ENCODE measurements at places on chromosomes 12 and 14.

DNA sequence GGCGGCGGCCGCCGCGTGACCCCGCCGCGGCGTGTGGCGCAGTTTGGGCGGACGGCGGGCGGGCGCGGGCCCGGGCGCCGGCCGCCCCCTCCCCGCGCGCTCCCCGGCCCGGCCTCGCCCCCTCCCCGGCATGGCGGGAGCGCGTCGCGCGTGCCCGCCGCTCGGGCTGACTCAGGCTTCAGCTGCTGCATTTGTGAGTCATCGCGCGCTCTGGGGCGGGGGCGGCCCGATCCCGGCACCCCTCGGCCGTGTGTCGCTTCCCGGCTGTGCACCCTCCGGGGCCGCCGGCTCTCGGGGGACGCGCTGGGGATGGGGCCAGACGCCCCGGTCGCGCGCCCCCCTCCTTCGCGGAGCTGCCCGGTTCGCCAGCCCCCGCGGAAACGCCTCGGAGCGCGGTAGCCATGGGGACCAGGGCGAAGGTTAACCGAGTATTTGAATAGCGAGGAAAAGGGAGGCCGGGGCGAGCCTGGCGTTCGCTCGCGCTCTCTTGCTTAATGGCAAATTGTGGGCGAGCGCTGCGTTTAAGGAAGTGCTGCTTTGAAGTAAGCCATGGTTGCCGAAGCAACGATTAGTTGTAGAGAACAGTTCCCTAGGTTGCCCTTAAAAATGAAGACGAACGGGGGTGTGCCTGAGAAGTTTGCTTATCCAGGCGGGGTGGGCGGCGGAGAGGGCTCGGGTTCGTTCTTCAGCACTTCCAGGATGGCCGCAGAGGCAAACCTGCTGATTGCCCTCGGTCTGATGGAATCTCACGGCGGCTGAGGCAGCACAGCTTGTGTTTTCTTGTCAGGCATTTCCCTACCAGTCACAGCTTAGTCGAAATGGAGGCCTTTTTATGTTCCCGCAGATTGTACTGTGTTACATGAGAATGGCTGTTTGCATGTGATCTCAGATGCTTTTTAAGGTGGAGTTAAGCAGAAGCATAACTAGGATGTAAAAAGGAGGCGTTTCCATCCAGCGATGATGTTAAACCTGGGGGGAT, 896 bp downstream of the EIF5 start:
- peak; percentile 68 for DNase-seq
- peaks cover 32% of the 10 kb centered on the region for H3K4me1 ChIP-seq
- peak overlapping the region; percentile 95 for H3K4me3 ChIP-seq
- peaks cover 49% of the 10 kb centered on the region for H3K36me3 ChIP-seq
- peak overlapping the region; percentile 99 for H3K27ac ChIP-seq
- no peaks in the 10 kb centered on the region for H3K27me3 ChIP-seq

- DNase-seq, result no peak
- H3K4me1 ChIP-seq, result peaks cover 53% of the 10 kb centered on the region
- H3K36me3 ChIP-seq, result no peaks in the 10 kb centered on the region
- no peaks in the 10 kb centered on the region for H3K27me3 ChIP-seq
- no peak overlapping the region for H3K4me3 ChIP-seq
Observed at GRCh38 chr14:55589171-55589570, 9.2 kb downstream of the KTN1 start.

GRCh38 chr14:99821519-99822508, 28.6 kb downstream of the EML1 start:
- peaks cover 10% of the 10 kb centered on the region for H3K36me3 ChIP-seq
- DNase-seq, result no peak
- H3K27me3 ChIP-seq, result no peaks in the 10 kb centered on the region
- H3K27ac ChIP-seq, result no peak overlapping the region
- no peak overlapping the region for H3K4me3 ChIP-seq

DNA sequence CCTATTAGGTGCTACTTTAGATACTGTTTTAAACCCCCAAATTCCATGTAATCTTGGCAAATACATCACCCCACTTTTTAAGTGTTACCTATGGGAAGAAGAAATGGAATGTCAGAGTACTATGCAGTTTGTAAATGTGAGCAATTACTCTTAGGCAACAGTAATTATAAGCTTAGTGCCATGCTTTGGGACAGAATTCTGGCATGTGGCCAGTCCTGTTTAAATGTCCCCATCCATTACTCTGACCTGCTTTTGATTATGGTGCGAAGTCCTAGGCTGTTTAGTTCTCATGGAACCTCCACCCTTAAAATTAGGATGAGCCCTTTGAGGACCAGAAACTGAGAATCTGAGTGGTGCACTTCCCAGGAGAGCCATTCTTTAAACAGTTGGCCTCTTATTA, 321.4 kb upstream of the RGS6 start:
- H3K36me3 ChIP-seq, result no peaks in the 10 kb centered on the region
- DNase-seq, result no peak
- H3K27me3 ChIP-seq, result no peaks in the 10 kb centered on the region
- no peaks in the 10 kb centered on the region for H3K4me1 ChIP-seq
- H3K27ac ChIP-seq, result no peak overlapping the region

DNA sequence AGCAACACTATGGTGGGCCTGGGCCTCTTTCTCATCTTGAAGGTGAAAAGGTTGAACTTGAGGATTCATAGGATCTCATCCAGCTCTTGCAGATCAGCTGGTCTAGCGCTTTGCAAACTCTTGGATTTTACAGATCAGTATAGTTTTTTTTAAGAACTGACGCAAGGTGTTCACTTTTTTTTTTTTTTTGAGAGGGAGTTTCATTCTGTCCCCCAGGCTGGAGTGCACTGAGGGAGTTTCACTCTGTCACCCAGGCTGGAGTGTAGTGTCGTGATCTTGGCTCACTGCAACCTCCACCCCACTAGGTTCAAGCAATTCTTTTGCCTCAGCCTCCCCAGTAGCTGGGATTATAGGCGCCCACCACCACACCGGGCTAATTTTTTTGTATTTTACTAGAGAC, 20.4 kb upstream of the LGMN start:
- H3K27me3 ChIP-seq, result no peaks in the 10 kb centered on the region
- no peak for DNase-seq
- H3K4me3 ChIP-seq, result no peak overlapping the region
- no peaks in the 10 kb centered on the region for H3K4me1 ChIP-seq
- no peak overlapping the region for H3K27ac ChIP-seq

DNA sequence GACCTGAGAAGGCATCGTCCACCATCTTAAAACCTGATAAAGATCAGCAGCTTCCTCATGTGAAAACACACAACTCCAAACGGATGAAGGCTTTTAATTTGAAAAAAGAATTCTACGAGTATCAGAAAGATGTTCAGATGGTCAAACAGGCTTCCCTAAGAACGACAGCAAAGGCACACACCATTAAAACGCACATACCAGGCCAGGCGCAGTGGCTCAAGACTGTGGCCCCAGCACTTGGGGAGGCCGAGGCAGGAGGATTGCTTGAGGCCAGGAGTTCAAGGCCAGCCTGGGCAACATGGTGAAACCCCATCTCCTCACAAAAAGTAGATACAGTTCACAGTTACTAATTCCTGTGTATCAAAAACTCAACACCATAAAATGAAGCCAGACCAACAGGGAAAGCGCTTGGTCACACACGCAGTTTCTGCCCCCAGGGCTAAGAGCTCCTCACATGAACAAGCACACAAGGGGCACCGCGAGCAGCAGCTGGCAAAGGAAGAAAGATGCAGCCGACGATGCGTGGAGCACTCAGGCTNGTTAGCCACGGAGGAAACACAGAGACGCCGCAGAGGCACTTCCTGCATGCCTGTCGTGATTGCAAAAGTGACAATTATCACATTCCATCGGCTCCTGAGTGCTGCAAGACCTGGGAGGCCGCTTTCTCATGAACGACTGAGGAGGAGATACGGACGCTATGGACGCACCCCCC, 78.0 kb downstream of the NOC4L start:
- peaks cover 43% of the 10 kb centered on the region for H3K27me3 ChIP-seq
- no peaks in the 10 kb centered on the region for H3K36me3 ChIP-seq
- H3K4me3 ChIP-seq, result no peak overlapping the region
- DNase-seq, result no peak
- H3K27ac ChIP-seq, result no peak overlapping the region

GRCh38 chr12:56151672-56152131, 685 bp upstream of the MYL6B start:
- no peaks in the 10 kb centered on the region for H3K36me3 ChIP-seq
- H3K4me3 ChIP-seq, result peak overlapping the region; percentile 68
- no peak for DNase-seq
- peak overlapping the region; percentile 93 for H3K27ac ChIP-seq
- peaks cover 35% of the 10 kb centered on the region for H3K4me1 ChIP-seq

GRCh38 chr12:122355706-122356105, 66.8 kb downstream of the CLIP1 start:
- H3K27ac ChIP-seq, result no peak overlapping the region
- H3K36me3 ChIP-seq, result no peaks in the 10 kb centered on the region
- peaks cover 1% of the 10 kb centered on the region for H3K4me1 ChIP-seq
- H3K4me3 ChIP-seq, result no peak overlapping the region

GRCh38 chr12:98374007-98374406, 141.4 kb upstream of the TMPO start:
- DNase-seq, result no peak
- H3K4me1 ChIP-seq, result no peaks in the 10 kb centered on the region
- peaks cover 14% of the 10 kb centered on the region for H3K27me3 ChIP-seq
- H3K27ac ChIP-seq, result no peak overlapping the region
- no peaks in the 10 kb centered on the region for H3K36me3 ChIP-seq

DNA sequence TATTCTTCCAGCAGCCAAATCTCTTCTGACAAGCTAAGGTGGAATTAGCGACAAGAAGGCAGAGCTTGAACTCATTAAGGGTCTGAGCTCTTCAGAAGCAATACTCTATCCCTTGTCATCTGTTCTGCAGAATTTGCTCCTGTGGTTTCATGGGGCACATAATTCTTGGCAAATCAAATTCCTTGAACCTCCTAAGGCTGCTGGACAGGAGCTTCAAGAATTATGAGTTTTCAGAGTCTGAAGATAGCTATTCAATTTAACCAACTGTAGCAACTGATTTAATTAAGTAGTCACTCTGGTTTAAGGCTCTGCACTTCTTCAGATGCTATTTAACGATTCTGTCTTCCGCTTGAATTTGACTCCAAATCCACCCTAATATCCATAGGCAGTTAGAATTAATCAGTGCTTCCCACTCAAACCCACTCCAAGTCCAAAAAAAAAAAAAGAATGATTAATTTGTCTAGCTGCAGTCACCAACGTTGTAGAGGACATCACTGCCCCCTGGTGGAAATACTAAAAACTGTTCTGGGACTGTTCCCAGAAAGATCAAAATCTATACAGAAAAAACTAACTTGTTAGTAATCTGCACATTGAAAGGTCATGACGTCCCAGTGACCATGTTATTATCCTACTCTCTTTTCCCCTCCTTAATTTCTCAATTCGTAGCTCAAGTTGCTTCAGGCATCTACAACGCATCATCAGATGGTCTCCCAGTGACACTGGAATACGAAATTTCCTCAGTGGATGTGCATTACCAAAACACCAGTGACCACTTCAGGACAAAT, 169.9 kb downstream of the KIF21A start:
- no peaks in the 10 kb centered on the region for H3K4me1 ChIP-seq
- H3K4me3 ChIP-seq, result no peak overlapping the region
- H3K27ac ChIP-seq, result no peak overlapping the region
- peak; percentile 12 for DNase-seq
- no peaks in the 10 kb centered on the region for H3K27me3 ChIP-seq
- no peaks in the 10 kb centered on the region for H3K36me3 ChIP-seq

GRCh38 chr12:87157791-87158190, 871.4 kb downstream of the C12orf50 start:
- H3K4me1 ChIP-seq, result no peaks in the 10 kb centered on the region
- H3K4me3 ChIP-seq, result no peak overlapping the region
- H3K27me3 ChIP-seq, result no peaks in the 10 kb centered on the region
- no peaks in the 10 kb centered on the region for H3K36me3 ChIP-seq

GRCh38 chr14:102255401-102256190, 49.4 kb downstream of the MOK start:
- H3K4me3 ChIP-seq, result no peak overlapping the region
- peak; percentile 31 for DNase-seq
- H3K27ac ChIP-seq, result peak overlapping the region; percentile 45
- no peaks in the 10 kb centered on the region for H3K27me3 ChIP-seq
- no peaks in the 10 kb centered on the region for H3K4me1 ChIP-seq

- H3K4me1 ChIP-seq, result no peaks in the 10 kb centered on the region
- H3K4me3 ChIP-seq, result no peak overlapping the region
- H3K27ac ChIP-seq, result no peak overlapping the region
- H3K36me3 ChIP-seq, result no peaks in the 10 kb centered on the region
- peaks cover 4% of the 10 kb centered on the region for H3K27me3 ChIP-seq
Observed at GRCh38 chr12:1540690-1541089, 53.7 kb downstream of the FBXL14 start.

GRCh38 chr14:99473458-99473857, 7.2 kb downstream of the SETD3 start:
- H3K4me1 ChIP-seq, result peaks cover 12% of the 10 kb centered on the region
- no peak overlapping the region for H3K27ac ChIP-seq
- no peaks in the 10 kb centered on the region for H3K27me3 ChIP-seq

- H3K36me3 ChIP-seq, result no peaks in the 10 kb centered on the region
- peaks cover 41% of the 10 kb centered on the region for H3K4me1 ChIP-seq
- no peak for DNase-seq
- peak overlapping the region; percentile 68 for H3K27ac ChIP-seq
Observed at GRCh38 chr14:73026243-73026844, 562 bp downstream of the ZFYVE1 start.

DNA sequence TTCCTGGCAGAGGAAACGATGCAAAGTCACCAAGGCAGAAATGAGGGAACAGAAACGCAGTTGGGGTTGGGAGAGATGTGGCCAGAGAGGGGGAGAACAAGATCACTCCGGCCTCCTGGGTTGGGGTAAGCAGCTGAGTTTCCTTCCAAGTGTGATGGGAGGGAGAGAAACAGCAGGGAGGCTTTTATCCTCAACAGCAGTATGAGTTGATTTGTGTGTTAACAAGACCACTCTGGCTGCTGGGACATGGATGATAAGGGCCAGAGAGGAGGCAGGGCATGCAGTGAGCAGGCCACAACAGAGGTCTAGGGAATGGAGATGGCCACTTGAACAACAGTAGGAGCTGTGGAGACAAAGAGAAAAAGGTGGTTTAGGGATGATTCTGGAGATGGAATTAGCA, 66.8 kb downstream of the GLRX5 start:
- DNase-seq, result no peak
- no peaks in the 10 kb centered on the region for H3K36me3 ChIP-seq
- H3K27ac ChIP-seq, result no peak overlapping the region
- no peaks in the 10 kb centered on the region for H3K4me1 ChIP-seq

GRCh38 chr14:70278281-70278680, 81.2 kb downstream of the COX16 start:
- H3K36me3 ChIP-seq, result no peaks in the 10 kb centered on the region
- DNase-seq, result no peak
- H3K4me1 ChIP-seq, result no peaks in the 10 kb centered on the region
- no peak overlapping the region for H3K27ac ChIP-seq
